ENCODE measurements at places on chromosomes 2 and 18. TPM values are rescaled to one million over a fixed set of nuclear protein-coding genes. Genes with fewer than 3 reads are reported as not detected.

KATNAL2 gene
- total RNA-seq: 3.1 TPM

IL1RL1 gene
- 46.5 TPM for total RNA-seq

OTOS gene
- total RNA-seq: not detected

PCARE gene
- total RNA-seq: 0.55 TPM

IL18RAP gene
- 4.9 TPM for total RNA-seq

DCDC2C gene
- total RNA-seq: not detected

RNF152 gene
- 21.2 TPM for total RNA-seq

ECEL1 gene
- total RNA-seq: not detected

All from upper lobe of right lung (tissue), 1 donor.